H9 (cell line): ENCODE measurements at places on chromosomes 4 and X.

GRCh38 chr4:68002906-68003305 lies 39.6 kb upstream of the TMPRSS11A start:
- DNase-seq: no peak
- H3K4me3 ChIP-seq: no peak overlapping the region
- no peaks in the 10 kb centered on the region for H3K36me3 ChIP-seq
- H3K27ac ChIP-seq: no peak overlapping the region

DNA sequence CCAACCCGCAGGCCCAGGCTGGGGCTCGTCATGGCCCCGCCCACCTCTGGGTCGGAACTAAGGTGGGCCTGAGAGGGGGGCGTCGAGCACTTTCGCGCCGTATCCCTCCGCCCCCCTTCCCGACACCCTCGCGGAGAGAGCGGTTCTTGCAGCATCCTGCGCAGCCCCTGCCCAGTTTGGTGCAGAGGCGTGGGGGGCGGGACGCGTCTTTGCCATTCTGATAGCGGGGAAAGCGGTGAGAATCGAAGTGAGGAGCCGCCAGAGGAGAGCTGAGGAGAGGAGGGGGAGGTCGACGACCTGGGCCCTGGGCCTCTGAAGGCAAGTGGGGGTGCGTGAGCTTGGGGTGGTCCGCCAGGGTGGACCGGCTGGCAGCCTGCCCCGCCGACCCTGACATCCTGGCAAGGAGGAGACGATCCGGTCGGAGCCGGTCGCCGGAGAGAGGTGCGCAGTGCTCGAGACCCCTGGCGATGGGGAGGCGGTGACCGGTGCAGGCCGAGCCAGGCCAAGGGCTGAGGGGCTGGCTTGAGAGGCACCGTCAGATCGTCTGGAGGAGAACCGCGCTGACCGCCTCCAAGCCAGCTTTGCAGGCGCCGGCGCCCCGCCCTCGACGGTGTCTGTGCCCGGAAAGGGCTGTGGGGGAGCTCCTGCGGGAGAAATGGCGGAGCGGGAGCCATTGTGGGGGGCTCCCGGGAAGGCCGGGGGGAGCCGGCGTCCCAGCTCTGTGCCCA lies 25.5 kb downstream of the GPRASP3 start:
- H3K36me3 ChIP-seq: no peaks in the 10 kb centered on the region
- no peak overlapping the region for H3K27ac ChIP-seq
- H3K4me3 ChIP-seq: peak overlapping the region; percentile 91
- H3K27me3 ChIP-seq: no peaks in the 10 kb centered on the region
- H3K4me1 ChIP-seq: no peaks in the 10 kb centered on the region; the same call in 1 of the 2 replicates

DNA sequence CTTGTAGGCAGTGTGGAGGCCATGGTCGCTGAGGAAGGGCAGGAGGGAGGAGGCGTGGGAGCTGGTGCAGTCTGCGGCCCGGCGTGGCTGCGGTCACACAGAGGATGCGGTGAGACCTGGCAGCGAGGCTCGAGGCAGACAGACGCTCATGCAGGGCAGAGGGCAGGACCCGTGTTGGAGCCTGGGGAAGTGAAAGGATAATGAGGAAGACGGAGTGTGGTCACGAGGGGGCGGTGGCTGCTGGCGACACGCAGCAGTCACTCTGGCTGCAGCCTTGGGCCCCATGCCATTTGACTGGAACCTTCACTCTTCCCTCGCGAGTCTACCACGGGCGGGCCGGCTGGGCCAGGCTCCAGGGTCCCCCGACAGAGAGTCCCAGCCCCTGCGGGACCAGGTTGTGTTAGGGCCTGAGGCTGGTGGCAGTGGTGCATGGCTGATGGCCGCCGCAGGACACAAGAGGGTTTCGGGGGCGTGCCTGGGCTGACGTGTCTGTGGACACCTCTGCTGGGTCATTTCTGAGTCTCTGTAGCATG lies 68.8 kb upstream of the HGFAC start:
- H3K27me3 ChIP-seq: no peaks in the 10 kb centered on the region; the same call in 1 of the 2 replicates
- no peak overlapping the region for H3K27ac ChIP-seq
- peaks cover 8% of the 10 kb centered on the region; the same call in 1 of the 2 replicates for H3K4me1 ChIP-seq
- no peak overlapping the region for H3K4me3 ChIP-seq
- H3K36me3 ChIP-seq: peaks cover 5% of the 10 kb centered on the region

DNA sequence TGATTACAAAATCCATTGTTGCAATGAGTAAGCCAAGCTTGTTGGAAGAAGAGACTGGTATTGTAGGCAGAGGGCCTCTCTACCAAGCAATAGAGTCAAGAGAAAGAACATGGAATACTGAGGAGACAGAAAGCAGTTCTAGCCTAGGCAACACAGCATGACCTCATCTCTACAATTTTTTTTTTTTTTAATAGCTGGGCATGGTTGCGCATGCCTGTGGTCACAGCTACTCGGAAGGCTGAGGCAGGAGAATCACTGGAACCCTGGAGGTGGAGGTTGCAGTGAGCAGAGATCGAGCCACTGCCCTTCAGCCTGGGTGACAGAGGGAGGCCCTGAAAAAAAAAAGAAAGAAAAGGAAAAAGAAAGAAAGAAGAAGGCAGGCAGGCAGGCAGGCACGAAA lies 11.7 kb upstream of the ZBTB33 start:
- H3K27ac ChIP-seq: no peak overlapping the region
- H3K27me3 ChIP-seq: no peaks in the 10 kb centered on the region
- peaks cover 14% of the 10 kb centered on the region for H3K36me3 ChIP-seq
- DNase-seq: no peak
- no peaks in the 10 kb centered on the region for H3K4me1 ChIP-seq

DNA sequence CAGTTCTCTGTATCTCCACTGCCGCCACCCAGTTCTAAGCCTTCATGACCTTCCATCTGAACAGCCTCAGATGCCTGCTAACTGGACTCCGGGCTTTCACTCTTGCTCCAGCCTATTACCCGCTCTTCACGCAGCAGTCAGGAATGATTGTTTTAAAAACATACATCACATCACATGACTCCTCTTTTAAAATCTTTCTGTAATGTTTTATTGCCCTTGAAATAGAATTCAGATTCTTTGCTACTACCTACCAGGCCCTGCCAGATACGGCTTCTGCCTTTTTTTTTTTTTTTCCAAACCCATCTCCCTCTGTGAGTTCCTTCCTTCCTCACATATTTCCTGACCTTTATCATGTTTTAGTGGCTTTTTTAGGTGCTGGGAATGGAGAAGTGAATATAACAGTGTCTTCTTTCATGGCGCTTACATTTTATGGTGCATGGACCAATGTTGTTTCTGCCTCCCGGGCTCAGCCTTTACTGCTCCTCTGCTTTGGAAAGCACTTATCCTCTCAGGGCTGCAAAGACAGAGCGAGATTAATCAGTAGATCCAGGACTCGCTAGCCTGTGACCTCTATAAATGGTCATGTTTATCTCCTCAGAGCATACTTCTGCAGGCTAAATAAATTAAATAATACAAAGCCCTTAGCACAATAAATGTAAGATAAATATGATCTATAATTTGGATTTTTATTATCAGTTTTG lies 58.0 kb downstream of the FBXO8 start:
- no peaks in the 10 kb centered on the region for H3K27me3 ChIP-seq
- H3K36me3 ChIP-seq: no peaks in the 10 kb centered on the region
- no peaks in the 10 kb centered on the region for H3K4me1 ChIP-seq
- DNase-seq: no peak

DNA sequence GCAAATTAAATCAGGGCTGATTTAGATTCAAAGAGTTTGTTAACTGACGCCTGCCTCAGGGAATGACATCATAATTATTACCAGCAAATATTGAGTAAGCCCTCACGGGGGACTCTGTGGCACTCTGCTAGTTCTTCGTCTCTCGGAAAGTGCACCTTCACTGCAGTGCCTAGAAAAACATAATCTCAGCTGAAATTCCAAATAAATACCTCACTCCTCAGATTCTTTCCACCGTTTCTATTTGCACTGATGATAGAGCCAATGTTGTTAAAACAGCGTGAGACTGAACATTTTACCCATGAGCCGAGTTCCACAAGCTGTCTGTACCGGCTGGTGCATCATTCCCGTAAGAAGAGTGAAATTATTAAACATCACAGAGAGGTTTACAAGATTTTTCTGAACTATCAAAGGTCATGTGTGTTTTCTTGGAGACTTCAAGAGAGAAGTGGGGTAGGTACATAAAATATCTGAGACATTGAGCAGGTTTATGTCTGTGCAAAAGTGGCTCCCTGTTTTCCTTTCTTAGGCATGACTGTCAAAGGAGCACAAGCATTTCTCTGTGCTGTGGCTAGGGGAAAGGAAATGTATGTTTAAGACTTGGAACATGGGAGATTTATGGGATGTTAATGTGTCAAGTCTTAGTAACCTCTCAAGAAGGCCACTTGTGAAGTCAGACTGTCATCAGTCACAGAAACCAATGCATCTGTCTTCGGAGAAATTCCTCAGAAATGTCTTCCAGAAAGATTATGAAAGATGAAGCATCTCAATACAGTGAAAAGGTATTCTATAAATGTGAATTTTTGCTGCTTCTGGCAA lies 119.6 kb downstream of the CBLL2 start:
- DNase-seq: no peak
- no peak overlapping the region for H3K4me3 ChIP-seq
- no peaks in the 10 kb centered on the region; the same call in 1 of the 2 replicates for H3K4me1 ChIP-seq

GRCh38 chr4:112978691-112979472 lies 70.6 kb upstream of the ANK2 start:
- peaks cover 15% of the 10 kb centered on the region for H3K36me3 ChIP-seq
- no peaks in the 10 kb centered on the region for H3K27me3 ChIP-seq
- H3K27ac ChIP-seq: no peak overlapping the region
- peak; percentile 30 for DNase-seq
- H3K4me1 ChIP-seq: no peaks in the 10 kb centered on the region

GRCh38 chrX:110847334-110847733 lies 51.7 kb upstream of the CHRDL1 start:
- no peaks in the 10 kb centered on the region for H3K36me3 ChIP-seq
- H3K4me1 ChIP-seq: no peaks in the 10 kb centered on the region
- H3K27me3 ChIP-seq: no peaks in the 10 kb centered on the region
- no peak for DNase-seq

- no peak overlapping the region for H3K4me3 ChIP-seq
- H3K4me1 ChIP-seq: no peaks in the 10 kb centered on the region
- H3K27me3 ChIP-seq: no peaks in the 10 kb centered on the region
- DNase-seq: no peak
Observed at GRCh38 chrX:16822723-16823122, 36.5 kb downstream of the TXLNG start.

DNA sequence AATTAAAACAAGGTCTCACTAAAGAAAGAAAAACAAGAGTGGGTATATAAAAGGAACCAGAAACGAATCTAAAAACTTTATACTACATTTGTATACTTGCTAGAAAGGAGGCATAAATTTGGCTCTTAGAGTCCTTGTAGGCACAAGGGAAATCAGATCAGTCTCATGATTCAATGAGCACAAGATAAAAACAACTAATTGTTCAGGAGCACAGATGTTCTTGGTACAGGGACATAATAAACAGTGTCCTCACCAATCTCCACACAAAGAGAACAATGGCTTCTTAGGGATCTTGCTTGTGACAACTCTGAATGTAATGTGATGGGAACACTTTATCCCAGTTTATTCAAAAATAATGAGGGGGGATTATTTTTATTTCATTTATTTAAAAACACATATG lies 28.3 kb downstream of the TMEM144 start:
- no peaks in the 10 kb centered on the region for H3K4me1 ChIP-seq
- H3K27ac ChIP-seq: no peak overlapping the region

DNA sequence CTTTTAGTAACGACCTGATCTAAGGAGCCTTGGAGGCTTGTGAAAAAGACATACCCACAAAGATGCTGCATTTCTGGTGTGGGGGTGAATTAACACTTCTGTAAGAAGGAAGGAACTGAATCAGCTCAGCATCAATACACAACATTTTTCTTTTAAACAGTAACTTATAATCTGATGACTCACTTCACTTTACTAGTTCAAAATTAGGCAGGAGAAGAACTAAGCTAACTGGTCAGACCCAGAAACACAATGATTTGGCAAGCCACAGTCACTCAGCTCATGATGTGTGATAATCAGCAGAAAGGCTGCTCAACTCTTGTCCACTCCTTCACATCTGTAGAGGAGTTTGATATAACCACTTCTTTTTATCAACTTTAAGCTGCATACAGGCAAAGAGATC lies 4.6 kb downstream of the MMAA start:
- no peak for DNase-seq
- H3K4me3 ChIP-seq: no peak overlapping the region
- peaks cover 20% of the 10 kb centered on the region for H3K36me3 ChIP-seq
- no peaks in the 10 kb centered on the region for H3K27me3 ChIP-seq
- H3K27ac ChIP-seq: no peak overlapping the region
- no peaks in the 10 kb centered on the region for H3K4me1 ChIP-seq

- no peak overlapping the region for H3K4me3 ChIP-seq
- H3K27me3 ChIP-seq: no peaks in the 10 kb centered on the region
- H3K36me3 ChIP-seq: no peaks in the 10 kb centered on the region
Observed at GRCh38 chr4:86561256-86561655, 32.9 kb upstream of the PTPN13 start.

DNA sequence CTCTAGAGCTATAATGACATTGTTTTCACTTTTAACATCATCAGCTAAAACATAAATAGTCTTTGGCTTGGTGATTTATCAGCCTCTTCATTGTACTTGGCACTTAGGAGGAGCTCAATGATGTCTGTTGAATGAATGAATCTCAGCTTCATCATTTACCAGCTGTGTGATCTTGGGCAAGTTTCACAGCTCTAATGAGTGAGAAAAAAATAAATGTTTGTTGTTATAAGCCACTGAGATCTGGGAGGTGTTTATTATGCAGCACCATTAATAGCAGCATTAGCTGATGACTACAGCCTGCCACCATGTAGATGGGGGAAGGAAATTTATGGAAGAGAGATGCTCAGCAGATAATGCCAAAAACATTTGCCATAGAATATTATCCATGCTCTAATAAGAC lies 63.6 kb upstream of the C1QTNF7 start:
- H3K4me3 ChIP-seq: no peak overlapping the region
- no peak for DNase-seq
- no peak overlapping the region for H3K27ac ChIP-seq
- no peaks in the 10 kb centered on the region for H3K27me3 ChIP-seq
- H3K36me3 ChIP-seq: no peaks in the 10 kb centered on the region

DNA sequence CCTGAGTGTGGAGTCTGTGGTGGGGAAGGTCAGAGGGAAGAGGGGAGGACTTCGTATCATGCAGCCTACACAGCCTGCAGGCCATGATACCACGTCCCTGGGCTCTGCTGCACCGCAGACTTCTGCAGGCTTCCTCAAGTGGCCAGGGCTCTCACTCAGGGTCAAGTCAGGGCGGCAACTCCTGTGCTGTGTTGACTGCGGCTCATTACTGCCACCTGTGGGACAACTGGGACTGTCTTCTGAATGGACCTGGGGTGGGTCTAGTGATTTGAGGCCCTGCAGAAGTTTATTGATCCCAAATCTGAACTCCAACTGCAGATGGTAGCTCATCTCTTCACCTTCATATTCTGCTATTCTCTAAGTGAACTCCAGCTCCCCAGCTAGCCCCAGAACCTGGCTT lies 167.1 kb downstream of the NSUN7 start:
- no peaks in the 10 kb centered on the region for H3K27me3 ChIP-seq
- H3K4me3 ChIP-seq: no peak overlapping the region
- H3K36me3 ChIP-seq: peaks cover 7% of the 10 kb centered on the region; the same call in 1 of the 2 replicates
- H3K4me1 ChIP-seq: 0 out of 2 replicates have a peak, but pooled peaks cover 2% of the 10 kb centered on the region
- peak; percentile 82 for DNase-seq
- no peak overlapping the region for H3K27ac ChIP-seq

- H3K27ac ChIP-seq: no peak overlapping the region
- no peak overlapping the region for H3K4me3 ChIP-seq
- H3K36me3 ChIP-seq: no peaks in the 10 kb centered on the region
- H3K4me1 ChIP-seq: peaks cover 7% of the 10 kb centered on the region; the same call in 1 of the 2 replicates
- H3K27me3 ChIP-seq: no peaks in the 10 kb centered on the region; the same call in 1 of the 2 replicates
- DNase-seq: no peak
Observed at GRCh38 chrX:30302956-30303355, 6.2 kb downstream of the NR0B1 start.

- no peak overlapping the region for H3K27ac ChIP-seq
- no peaks in the 10 kb centered on the region for H3K27me3 ChIP-seq
- DNase-seq: no peak
- H3K4me1 ChIP-seq: no peaks in the 10 kb centered on the region
Observed at GRCh38 chr4:168434993-168435392, 45.3 kb downstream of the DDX60L start.
